ENCODE measurements at places on chromosomes 5 and 9.
A peak's percentile ranks its signal among the peaks of the same experiment; 100 is the strongest.

GRCh38 chr5:5751498-5751897, 329.0 kb downstream of the ICE1 start:
- DNase-seq = no peak

DNA sequence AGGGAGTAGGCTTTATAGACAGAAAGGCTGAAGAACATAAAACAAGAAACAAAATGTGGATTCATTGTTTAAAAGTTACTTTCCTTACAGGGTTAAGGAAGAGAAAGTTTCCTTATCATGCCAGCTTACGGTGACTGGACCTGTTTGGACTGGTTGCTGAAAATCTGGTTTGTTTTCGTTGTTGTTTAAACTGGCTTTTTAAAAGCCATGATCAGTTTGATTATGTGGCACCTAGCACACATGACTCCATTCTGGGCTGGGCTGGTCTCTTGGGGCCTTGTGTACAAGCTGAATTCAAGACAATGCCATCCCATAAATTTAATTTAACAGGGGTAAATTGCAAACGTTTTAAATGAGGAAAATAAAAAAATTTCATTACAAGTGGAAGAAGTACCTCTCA, 18.4 kb upstream of the ZNF474 start:
- no peak for DNase-seq

DNA sequence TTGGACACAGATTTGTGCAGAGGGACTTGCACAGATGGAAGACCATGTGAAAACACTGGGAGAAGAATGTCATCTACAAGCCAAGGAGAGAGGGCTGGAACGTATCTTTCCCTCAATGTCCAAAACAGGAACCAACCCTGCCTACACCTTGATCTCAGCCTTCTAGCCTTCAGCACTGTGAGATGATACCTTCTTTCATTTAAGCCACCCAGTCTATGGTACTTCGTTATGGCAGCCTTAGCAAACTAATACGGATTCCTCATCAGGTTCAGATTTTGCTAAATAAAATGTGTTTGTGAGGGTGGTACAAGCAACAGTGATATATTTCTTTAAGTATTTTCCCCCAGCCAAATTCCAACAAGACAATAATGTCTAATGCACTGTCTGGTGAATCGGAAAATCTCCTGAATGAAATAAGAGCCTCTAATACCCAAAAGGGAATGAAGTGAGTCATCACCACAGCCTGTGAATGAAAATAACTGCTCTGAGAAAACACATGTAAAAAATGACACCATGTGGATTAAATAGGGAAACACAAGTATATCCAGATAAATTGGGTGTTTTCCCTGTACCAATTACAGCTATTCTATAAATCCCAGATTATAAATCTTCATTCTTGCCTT, 182.8 kb upstream of the TARS1 start:
- DNase-seq = peak; percentile 5

DNA sequence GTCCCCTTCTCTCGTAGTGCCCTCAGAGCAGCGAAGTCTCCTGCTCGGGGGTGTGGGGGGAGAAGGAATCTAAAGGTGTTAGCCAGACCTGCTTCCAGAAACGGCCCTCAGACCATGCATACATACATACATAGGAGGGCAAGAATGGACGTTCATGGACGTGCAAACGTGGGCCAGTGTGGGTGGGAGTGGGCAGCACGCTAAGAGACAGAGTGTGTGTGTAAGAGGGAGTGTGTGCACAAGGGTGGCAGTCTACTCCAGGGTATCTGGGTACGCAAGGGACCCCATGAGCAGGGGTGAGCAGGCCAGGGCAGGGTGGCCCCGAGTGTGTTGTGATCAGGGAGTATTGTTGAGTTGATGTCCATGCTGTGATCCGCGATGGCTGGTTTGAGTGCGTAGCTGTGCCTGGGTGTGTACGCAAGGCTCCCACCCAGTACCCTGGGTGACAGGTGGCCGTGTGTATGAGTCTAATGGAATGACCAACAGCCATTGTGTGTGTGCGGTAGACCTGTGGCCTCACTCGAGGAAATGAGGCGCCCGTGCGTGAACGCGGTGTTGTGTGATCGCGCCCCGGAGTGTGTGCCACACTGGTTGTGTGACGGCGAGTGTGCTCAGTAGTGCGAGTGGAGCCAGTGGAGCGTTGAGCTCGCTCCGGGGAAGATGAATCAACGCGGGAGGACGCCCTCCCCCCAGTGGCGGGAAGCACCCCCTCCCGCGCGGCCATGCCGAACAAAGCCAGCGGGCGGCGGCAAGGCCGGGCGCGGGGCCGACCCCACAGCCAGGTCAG, 826 bp downstream of the GPRIN1 start:
- no peak for DNase-seq

GRCh38 chr5:174145821-174146220, 100.3 kb downstream of the NSG2 start:
- no peak for DNase-seq

DNA sequence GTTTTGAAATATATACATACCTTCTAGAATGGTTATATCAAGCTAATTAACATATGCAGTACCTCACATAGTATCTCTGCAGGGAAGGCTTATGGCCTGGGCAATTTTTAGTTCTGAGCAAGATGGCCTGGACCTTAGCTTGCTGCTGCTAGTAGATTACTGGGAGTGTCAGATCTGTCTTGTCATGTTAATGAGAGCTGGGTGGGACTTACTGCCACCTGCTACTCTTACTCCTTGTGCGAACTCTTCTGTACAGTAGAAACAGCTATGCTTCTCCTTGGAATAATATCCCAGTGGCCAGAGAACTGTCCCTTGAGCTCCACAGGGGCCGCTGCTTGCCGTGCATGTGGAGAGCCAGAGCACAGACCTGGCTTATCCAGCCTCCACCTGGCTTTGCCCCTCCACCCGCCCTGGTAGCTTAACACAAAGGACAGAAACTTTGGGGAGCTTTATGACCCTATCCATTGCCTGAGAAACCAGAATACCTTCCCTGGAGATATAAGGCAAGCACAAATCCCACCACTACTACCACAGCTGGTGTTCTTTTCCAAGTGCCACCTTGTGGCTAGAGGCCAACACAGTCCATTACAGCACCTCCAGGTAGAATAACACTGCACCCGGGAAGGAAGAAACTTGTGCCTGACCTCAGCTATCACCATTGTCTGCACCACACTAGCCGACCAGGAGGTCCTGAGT, 74.4 kb upstream of the RUSC2 start:
- DNase-seq = no peak

DNA sequence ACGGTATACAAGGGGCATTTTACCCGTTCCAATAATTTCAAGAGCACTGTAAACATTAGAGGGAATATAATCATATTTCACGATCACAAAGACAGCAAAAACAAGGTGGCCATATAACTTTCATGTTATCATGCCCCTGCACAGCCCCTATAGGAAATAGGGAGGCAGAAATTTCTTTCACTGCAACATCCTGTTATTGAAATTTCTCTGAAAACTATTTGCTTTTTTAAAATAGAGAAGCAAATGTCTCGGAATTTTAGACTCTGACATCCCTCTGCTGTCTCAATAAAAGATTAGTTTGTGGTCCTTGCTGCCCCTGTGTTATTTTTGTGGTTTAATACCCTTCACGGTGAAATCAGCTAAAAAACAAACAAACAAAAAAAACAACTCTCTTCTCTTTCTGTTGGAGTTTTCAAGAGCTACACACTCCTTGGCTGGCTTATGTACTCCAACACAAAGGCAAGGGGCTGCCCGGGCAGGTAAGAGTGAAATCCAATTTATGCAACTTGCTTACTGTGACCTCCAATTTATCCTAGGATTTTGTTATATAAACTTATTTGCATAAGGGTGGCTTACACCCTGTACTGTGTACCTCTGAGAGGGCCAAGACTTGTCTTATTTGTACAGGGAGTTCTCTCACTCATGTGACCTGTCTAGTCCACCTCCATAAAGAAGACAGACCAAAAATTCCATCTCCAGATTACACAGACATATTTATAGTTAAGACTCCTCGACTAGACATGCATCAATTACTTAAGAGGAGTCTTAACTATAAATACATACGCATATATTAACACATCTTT, 223.6 kb downstream of the MLLT3 start:
- DNase-seq = no peak

DNA sequence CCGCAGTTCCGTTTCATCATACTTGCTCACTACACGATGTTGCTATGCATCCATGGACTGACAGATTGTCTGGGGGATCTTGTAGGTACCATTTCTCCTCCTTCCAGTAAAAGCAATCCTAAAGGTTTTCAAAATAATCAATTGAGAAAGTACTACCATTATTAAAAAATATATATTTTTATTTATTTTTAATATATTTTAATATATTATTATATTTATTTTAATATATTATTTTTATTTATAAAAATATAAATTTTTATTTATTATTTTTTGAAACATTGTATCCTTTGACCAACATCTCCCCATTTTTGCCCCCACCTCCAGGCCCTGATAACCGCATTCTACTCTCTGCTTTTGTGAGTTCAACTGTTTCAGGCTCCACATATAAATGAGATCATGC, 237.6 kb upstream of the IRX4 start:
- no peak for DNase-seq

DNA sequence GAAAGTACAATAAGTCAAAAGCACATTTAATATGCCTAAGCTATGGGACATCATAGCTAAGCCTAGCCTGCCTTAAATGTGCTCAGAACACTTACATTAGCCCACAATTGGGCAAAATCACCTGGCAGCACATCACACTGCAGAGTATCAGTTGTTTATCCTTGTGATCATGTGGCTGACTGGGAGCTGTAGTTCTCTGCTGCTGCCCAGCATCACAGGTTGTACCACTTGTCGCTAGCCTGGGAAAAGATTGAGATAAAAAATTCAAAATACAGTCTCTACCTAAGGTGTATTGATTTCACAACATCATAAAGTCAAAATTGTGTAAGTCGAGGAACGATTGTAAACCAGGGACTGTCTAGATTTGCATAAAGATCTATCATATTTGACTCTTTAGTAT, 58.6 kb downstream of the CAMK4 start:
- no peak for DNase-seq

DNA sequence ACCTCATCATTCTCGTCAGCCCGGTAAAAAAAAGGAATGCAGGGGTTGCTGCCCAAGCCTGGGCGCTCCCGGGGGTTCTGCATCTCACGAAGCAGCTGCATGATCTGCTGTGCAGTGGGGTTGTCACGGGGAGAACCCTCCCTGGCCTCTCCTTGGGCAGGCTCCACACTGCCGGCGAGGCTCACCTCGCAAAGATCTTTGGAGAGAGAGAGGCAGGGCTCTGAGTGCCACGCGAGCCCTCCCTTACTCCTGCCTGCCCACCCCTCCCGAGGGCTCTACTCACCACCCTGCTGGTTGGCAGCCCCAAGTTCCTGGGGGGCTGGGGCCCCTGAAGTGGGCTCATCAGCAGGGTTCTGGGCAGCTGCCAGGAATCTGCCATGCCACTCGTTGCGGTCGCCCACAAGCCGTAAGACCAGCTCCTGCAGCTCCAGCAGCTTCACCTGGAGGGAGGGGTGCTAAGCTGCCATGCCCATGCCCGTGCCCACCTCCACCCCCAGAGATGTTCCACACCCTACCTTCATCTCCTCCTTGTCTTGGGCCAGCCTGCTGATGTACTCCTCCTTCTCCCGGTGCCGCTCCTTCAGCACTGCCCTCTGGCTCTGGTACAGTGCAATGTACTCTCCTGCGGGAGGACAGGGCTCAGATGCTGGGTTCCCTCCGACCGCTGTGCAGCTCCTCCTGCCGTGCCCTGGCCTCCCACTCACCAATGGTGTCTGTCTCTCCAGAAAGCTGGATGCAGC, 18.6 kb downstream of the GOLGA2 start:
- no peak for DNase-seq

DNA sequence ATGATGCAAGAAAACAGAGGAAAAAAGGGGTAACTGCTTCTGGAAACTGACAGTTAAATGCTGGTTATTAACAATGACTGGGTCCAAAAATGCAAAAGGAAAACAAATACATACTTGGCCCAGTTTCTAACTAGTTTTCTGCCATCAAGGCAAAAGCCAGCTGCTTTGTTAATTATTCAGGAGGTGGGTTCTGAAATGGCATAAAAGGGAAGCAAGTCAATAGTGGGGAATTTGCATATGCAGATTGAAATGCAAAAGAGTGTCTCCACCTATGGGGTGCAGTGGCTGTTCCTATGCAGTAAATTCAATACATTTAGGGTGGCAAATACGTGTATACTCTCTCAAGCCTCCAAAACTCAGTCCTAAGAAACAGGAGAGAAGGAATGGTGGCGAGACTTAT, 33.4 kb downstream of the BARHL1 start:
- no peak for DNase-seq

- DNase-seq = no peak
Observed at GRCh38 chr5:42812620-42813019, 928 bp upstream of the SELENOP start.

GRCh38 chr9:35510754-35511428, 21.0 kb downstream of the RUSC2 start:
- no peak for DNase-seq

DNA sequence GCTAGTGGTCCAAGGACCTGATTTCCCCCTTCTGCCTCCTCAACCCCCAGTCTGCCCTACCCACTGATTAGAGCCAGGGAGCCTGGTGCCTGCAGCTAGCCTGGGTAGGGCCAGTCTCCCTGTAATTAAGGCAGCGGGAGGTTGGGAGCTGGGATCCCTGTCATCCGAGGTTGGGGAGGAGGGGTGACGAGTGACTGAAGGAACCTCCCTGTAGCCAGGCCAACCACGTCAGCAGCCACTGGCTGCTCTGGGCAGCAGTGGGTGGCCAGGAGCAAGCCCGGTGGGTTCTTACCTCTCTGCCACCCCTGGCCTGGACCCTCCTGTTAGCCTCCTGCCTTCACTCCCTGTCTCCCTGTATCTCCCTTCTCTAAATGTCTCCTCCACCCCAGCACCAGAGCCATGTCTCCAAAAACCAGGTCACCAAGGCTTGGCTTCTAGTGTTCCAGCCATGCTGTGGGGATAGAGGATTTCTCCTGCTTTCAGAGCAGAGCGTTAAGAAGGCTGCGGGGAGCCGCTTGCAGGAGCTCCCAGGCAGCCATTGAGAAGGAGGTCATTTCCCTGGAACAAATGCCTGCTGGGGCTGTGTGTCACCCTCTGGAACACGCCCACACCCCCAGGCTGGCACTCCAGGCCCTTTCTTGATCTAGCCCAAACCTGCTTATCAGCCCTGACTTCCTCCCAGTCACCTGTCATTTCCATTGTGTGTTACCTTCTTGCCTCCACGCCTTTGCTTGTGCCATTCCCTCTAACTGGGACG, 65.0 kb upstream of the GGTA1 start:
- no peak for DNase-seq

DNA sequence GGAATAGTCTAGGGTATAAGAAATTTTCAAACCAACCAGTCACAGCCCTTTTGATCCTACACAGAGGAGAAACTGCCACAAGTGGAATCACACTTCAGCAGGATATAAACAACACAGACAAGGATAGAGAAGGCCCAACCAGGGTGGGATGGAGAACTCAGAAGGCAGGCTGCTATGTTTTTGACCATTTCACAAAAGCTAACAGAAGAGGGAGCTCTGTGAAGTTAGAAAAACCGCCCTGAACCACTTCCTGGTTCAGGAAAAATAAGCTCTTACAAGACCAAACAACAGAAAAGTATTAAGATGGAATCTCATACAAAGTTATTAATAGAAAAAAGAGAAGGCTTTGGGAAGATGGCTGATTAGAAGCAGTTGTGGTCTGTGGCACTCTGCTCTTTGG, 960 bp upstream of the IFNB1 start:
- DNase-seq = peak; percentile 36

GRCh38 chr5:166803058-166803457, 1488.4 kb upstream of the WWC1 start:
- DNase-seq = no peak
